ENCODE measurements at places on chromosomes 5 and 9. TPM values are rescaled to one million over a fixed set of nuclear protein-coding genes. Genes with fewer than 3 reads are reported as not detected.

PRELID2 gene
- total RNA-seq, result 41.2 TPM

IL5 gene
- not detected for total RNA-seq

GRIA1 gene
- total RNA-seq, result 0.05 TPM

DNA sequence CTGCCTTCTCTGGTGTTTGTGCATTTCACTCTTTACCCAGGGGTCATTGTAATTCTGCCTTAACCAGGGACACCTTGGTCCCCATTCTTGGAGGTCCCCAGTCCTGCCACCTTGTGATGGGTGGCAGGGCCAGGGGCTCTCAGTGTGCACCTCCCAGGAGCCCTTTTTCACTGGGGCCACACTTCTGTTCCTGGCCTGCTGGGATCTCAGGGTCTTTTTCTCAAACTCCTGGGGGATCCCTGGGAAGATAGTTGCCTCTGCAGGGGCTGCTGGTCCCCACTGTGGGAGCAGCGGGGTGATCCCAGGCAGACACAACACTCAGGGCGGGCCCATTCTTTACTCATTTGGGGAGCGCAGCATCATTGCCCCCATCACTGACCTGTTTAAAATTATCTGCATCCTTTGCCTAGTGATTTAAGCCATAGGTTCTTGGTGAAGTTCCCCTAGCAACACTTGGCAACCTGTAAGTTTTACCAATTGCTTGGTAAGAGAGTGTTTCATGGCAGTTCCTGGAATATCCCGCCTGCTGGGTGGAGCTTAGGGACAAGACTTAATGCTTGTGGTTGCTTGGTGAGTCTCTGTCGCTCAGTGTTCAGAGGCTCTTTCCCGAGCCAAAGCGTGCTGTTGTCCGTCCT, 15.7 kb downstream of the PHF2 start:
- no peak for DNase-seq

Measured in Right ventricle myocardium superior (tissue), 1 donor.